ENCODE measurements at places on chromosomes 1 and 21.

- no peak for DNase-seq
Measured at GRCh38 chr1:236489710-236490377, 33.9 kb upstream of the LGALS8 start.

- peak; percentile 57 for DNase-seq
Measured at GRCh38 chr1:156421062-156421938, 52.3 kb downstream of the RHBG start.

DNA sequence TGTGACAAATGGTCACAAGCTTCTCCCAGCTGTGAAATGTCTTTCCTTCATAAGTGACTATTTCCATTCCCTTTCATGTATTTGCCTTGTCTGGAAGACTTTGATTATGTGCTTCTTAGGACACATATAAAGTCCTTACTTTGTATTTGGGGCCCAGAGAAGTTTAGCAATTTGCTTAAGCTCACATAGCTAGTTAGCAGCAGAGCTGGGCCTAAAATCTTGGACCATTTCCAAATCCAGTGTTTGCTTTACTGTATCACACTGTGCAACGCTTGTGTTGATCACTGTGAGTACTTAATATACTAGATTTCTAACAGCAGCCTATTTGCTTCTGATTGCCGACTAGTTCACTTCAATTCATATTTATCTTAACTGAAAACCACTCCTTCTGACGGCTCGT lies 2.2 kb upstream of the KCNA3 start:
- no peak for DNase-seq

DNA sequence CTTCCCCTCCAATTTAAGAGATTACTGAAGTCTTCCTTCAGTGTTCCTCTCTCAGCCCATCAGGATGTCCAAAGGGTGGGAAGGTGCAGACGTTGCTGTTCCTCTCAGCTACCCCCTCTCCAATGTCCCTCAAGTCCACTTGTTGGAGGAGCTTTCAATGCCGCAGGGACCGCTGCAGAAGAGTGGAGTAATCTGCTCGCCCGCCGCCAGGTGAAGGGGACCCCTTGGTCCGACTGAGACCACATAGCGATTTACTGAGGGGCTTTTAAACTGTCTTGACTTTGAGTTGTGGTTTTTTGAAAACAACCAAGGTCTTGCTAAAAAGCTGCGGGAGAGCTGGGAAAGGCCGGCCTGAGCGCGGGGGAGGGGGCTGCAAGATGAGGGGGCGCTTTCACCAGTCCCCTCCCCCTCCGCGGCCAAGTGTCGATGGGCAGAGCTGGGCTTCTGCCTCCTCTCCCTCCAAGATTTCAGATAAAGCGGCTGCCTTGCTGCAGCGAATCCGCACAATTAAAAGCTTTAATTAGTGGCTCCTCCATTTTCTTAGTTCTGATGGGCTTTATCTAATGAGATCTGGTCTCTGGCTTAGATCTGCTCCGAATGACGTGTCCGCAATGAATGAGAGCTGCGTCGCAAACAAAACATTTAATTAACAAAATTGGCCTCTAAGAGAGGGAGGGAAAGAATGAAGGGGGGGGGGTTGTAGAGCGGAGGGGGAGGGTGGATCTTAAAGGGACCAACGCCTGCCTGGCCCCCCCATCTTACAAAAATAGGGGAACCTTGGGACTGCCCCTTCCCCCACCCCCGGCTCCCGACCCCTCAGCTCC lies 5.9 kb downstream of the LMO4 start:
- DNase-seq, result no peak

DNA sequence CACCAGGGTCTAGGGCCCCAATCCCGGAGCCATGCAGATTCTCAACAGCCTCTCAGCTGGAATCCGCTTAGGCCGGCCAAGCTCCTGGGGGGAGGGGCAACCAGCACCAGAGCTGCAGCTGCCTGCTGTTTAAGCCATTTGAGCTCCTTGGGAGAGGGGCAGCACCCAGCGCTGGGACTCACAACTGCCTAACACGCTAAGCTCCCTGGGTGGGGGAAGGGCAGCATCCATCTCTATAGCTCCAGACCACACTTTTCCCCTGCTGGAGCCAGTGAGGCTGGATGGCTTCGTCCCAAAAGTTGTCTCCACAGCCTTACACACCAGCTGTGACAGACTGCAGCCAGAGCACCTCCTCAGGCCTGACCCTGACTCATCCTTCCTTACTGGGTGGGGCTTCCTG lies 6.9 kb upstream of the PTGFR start:
- DNase-seq, result no peak

DNA sequence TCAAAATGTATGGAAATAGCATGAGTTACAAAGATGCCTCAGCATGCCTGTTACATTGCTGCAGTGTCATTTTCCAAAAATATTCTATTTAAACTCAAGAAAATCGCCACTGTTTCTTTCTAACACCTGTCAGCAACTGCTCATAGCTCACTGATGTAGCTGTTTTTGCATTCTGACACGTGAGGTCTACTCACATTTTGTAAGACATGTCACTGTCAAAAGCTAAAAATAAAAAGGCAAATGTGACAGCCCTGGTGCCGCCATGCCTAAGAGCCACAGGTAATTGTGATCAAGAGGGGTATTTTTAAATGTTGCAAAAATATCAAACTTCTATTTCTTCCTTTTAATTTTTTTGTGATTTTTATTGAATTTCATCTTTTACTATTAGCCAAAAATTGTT lies 556.2 kb upstream of the TMPRSS15 start:
- DNase-seq, result no peak

DNA sequence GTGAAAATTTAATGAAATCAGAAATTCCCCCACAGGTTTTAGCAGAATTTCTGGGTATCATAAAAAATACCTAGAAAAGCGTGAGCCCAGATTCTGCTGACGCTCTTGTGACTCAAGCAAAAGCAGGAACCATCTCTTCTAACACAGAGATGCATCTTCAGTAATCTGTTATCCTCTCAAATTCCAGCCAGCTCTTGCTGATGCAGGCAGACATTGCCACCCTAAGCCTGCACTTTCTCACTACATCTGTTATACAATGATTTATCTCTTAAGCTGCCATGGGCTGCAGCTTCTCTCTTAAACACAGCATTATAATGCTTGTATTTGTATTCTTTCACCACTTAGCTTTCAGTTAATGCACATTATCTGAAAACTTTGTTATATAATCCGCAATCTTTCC lies 113.0 kb upstream of the RGS1 start:
- no peak for DNase-seq

DNA sequence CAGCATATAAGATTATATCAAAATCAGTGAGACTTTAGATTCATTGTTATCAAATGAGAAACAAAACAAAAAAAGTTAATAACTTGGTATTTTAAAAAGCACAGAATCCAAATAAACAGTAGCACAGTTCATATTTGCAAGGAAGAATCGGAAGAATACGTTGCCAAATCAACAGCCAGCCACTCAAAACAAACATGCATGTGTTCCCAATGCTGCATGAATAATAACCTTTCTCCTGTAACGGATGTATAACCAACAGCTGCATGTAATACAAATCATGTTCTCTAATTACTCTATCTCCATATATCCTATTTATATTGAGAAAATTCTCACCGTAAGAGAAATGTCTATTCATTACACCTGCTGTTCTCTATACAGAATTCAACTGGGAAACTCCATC lies 98.9 kb upstream of the FOXD3 start:
- no peak for DNase-seq

GRCh38 chr1:29538586-29538985 lies 302.3 kb downstream of the PTPRU start:
- no peak for DNase-seq

GRCh38 chr1:87560601-87561360 lies 232.1 kb downstream of the LMO4 start:
- DNase-seq, result peak; percentile 89

DNA sequence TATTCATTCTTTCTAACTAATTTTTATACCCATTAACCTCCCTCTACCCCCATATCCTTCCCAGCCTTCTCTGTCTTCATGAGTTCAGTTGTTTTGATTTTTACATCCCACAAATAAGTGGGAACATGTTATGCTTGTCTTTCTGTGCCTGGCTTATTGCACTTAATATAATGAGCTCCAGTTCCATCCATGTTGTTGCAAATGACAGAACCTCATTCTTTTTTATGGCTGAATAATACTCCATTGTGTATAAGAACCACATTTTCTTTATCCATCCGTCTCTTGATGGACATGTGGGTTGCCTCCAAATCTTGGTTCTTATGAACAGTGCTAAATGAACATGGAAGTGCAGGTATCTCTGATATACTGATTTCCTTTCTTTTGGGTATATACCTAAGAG lies 21.5 kb downstream of the AGPAT3 start:
- no peak for DNase-seq

DNA sequence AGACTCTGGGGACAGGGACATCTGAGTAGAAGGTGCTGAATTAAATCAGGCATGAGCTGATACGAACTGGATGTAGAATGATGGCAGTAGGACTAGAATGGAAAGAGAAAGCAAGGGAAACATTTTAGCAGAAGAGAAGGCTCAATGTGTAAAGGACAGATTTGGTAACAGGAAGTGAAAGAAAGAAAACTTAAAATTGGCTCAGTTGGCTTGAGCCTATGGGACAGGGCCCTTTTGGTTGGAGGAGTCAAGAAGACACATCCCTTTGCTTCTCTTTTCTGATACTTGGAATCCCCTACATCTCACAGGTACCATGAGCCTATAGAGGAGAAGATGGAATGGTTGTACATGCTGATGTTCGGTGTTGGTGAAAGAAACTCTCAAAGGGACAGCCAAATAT lies 300.6 kb upstream of the PLXNA2 start:
- no peak for DNase-seq

DNA sequence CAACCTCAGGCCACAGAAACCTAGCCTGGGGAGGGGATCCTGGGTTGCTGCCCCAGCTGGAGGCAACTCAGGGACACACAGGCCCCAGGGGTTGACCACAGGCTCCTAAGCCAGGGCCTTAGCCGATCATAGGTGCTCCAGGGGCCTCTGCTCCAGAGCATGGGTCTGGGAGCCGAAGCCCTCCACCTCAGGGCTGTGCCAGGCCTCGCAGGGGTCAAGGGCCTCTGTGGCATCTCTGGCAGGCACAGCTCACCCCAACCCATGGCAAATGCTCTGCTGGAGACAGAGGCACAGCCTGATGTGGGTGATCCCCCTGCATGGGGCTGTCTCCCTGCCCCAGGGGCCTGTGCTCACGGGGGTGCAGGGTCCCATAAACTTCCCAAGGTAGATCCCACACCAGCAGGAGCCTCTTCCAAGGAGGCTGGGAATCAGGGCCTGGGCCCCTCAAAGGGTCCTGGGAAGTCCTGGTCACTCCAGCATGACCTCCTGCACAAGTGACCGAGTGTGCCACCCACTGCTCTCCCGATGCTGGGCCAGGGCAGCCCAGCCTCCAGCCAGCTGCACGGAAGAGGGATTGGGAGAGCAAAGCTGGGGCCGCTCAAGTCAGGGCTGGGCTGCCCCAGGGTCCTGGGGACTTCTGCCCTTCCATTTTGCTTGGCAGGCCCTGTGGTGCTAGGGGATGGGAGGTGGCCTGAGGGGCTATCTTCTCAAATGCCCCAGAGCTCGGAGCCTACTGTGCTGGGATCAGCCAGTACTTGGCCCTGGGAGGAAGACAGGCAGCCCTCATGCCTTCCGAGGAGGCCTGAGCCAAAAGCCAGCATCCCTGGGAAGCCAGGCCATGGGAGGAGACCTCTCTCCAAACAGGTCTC lies 22.2 kb upstream of the PRSS38 start:
- DNase-seq, result no peak

DNA sequence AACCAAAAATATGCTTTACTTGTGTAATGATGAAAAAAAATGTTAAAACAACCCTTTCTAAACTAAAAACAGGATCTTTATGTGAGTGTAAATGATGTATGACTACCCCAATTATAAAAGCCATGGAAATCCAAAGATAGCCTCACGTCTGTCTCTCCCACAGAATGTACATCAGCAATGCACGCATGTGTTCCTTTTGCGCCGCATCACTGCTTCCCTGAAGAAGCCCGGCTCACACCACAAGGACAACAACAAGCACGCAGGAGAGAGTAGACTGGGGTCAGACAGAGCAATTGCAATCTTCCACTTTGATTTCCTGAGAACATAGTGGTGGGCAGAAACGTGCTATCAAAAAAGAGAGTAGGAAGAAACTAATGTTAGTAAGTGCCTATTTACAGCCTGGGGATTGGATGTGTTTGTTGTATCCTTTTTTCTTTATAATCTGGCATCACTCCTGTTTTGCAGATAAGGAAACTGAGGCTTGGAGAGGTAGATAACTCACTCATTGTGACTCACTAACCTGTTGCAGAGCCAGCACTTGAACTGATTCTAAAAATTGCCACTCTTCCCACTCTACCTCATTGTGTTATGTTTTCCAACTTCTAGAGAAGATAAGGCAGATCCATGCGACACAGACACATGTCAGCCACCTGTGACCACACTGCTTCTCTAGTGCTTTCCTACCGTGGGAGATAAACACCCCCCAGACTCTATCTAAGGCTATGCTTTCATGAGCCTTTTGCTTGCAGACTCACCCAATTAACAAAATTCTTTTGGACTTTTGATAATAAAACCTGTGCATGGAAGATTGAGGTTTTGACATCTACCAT lies 60.1 kb downstream of the MAP10 start:
- DNase-seq, result no peak

DNA sequence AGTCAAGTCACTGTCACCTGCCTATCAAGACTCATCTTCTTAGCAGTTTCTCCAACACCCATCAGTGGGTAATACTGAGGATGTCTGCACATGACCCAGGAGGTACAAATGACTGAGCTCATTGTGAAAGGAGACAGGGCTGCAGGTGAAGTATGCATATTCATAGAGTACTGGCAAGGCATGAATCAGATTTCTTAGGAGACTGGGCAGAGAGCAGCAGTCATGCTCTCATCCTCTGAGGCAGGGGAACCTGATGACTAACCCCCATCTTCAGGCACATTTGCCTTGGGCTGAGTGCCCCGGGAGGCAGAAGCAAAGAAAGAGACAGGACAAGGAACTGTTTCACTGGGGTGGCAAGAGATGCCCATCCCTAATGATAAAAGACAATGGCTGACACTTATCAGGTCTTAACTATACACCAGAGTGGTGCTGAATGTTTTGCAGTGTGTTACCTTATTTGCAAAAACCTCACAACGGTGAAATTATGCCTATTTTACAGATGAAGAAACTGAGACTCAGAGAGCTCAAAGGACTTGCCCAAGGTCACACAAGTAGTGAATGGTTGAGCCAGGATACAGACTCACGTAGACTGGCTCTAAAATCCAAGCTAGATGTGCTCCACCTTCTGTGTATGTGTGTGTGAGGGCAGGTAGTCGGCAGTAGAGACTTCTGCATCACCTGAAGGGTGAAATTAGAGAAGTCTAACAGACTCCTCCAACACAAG lies 9.2 kb upstream of the GRHL3 start:
- DNase-seq, result peak; percentile 45

DNA sequence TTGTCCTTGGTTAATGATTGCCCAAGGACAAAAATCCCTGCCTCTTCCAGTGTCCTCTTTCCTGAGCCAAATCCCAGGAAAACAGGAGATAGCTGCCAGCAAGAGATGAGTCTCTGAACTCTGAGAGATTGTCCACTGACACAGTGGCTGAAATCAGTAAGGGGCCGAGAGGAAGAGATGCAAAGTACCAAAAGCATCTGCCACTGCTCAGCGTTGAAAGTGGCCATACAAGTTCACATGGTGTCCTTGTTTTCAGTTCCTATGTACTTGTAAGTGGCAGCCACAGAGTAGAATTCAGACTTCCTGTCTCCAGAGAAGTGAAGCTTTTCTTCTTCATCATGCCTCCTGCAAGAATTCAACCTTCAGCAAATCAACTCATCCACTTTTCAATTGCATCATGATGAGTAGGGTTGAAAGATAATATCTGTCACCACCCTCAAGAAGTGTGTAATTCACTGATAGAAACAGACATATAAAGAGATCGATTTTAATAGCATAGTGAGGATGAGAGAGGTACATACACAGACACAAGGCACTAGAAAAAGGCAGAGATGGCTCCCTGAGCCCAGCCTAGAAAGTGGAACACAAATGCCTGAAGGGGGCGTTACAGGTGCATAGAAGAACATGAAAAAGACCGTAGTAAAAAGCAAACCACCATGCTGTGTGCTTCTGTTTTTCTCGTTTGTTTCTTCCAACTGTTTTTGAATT lies 185.8 kb downstream of the MRPL39 start:
- DNase-seq, result peak; percentile 24

Measured in NCI-H226 (cell line).